Suppressor macrophage (primary cell): ENCODE measurements at places on chromosomes 1 and 21.

GRCh38 chr1:242847390-242847993 is 323.0 kb upstream of the PLD5 start:
- DNase-seq = peak; percentile 37

GRCh38 chr1:168372861-168373371 is 92.2 kb downstream of the TBX19 start:
- DNase-seq = no peak

- no peak for DNase-seq
Measured at GRCh38 chr1:200221614-200222282, 188.1 kb downstream of the ZNF281 start.

- no peak for DNase-seq
Measured at GRCh38 chr1:192350356-192350755, 33.6 kb downstream of the RGS21 start.

- peak; percentile 45 for DNase-seq
Measured at GRCh38 chr1:161083748-161084596, 5.4 kb downstream of the NECTIN4 start.

DNA sequence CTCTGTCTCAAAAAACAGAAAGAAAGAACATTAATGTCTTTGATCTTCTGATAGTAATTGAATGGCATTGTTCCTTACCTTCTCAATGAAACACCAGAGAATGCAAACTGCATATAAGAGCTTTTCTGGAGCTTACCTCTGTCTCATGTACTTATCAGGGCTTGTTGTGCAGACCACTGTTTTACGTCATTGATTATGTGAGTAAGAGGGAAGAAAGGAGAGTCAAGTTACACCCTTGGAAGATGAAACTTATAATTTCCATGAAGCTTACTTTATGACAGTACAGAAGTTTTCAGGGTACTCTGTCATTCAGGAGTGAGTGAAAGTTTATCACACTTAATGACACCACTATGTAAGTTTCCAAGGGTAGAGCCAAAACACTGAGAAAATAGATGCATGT is 49.0 kb upstream of the MAB21L3 start:
- no peak for DNase-seq

- no peak for DNase-seq
Measured at GRCh38 chr1:245939756-245940345, 567.2 kb downstream of the SMYD3 start.

DNA sequence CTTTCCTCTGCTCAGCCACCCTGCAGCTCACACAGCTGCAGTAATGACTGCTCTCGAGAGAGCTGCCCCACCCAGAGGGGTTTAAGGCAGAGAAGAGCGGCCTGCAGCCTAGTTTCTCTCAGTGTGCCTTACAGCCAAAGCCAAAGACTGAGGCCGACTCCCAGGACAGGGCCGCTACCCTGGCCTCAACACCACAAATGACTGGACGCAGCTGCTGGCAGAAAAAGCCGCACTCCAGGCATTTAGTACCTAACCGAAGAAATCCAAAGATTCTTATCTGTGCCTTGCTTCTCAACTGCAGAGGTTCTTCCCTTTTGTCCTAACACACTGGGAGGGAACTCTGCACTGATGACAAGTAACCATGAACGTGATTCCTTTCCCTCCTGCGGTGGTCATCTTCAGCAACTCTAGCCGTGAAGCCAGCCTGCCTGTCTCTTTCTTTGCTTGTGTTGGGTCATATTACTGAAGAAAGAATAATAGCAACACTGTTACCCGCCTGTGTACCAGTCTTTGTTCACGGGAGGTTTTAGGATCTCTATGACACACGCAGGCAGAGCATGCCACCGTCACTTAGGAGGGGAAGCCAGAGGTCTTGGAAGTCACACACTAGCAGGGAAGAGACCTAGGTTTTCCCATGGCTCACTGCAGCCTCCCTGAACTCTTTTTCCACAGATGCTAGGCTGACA is 202.7 kb downstream of the RHOU start:
- peak; percentile 48 for DNase-seq

DNA sequence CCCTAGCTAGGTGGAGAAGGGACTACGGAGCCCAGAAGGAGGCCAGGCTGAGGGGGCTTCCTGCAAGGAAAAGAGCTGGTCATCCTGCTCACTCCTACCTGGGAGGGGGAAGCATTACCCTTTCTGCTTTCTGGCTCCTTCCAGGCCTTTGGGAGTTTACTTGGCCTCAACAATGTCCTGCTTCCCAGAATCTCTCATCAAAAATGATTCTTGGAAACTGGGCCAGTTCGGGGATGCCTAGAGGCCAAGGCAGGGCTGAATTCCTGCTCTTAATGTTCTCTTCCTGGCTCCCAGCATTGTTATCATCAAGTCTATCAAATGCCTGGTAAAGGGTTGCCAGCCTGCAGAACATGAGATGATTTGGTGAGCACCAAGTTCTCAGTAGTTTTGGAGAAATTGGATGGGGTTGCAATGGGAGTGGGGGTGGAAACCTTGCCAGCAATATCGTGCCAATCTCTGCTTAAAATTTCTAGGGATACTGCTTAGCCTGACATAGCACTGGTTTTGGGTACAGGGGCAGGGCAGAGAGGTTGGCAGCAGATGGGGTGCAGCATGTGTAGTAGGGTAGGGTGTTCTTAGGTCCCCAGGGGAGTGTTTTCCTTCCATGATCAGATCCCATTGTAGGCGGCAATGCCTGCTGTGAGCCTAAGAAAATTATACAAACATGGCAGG is 7.7 kb upstream of the PAFAH2 start:
- DNase-seq = no peak

GRCh38 chr1:219629296-219629880 is 16.5 kb upstream of the ZC3H11B start:
- peak; percentile 41 for DNase-seq

GRCh38 chr1:59029411-59030167 is 245.7 kb upstream of the JUN start:
- peak; percentile 85 for DNase-seq

DNA sequence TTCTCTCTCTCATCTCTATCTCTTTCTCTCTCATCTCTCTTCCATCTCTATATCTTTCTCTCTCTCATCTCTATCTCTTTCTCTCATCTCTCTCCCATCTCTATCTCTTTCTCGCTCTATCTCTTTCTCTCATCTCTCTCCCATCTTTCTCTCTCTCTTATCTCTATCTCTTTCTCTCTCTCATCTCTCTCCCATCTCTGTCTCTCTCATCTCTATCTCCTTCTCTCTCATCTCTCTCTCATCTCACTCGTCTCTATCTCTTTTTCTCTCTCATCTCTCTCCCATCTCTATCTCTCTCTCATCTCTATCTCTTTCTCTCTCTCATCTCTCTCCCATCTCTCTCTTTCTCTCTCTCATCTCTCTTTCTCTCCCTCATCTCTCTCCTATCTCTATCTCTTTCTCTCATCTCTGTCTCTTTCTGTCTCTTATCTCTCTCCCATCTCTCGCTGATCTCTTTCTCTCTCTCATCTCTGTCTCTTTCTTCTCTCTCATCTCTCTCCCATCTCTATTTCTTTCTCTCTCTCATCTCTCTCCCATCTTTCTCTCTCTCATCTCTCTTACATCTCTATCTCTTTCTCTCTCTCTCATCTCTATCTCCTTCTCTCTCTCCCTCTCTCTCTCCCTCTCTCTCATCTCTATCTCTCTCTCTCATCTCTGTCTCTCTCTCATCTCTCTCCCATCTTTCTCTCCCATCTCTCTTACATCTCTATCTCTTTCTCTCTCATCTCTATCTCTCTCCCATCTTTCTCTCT is 388.7 kb downstream of the NPHP4 start:
- DNase-seq = no peak

DNA sequence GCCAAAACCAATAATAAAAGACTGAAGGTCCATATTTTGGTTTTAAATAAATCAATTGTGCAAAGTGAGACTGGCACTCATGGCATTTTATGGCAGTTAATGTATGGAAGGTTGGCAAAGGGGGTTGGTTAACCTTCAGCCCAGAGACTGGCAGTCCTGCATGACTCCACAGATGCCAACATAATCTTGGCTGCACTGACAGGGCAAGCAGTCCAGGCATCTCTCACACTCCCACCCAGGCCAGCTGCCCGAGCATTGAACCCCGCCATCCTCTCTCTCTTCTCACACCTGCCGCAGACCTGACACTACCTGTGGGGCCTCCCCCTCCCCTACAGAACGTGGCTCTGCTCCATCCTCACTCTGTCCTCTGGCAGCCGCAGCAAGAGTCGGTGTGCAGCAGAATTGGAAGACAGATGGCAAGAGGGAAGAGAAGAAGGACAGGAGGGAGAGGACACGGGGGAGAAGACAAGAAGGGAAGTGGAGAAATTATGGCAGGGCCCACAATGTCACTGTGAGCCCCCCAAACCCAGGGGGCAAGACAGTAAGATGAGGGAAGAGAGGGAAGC is 43.7 kb downstream of the ITPKB start:
- no peak for DNase-seq

- no peak for DNase-seq
Measured at GRCh38 chr1:43821471-43821870, 112.1 kb upstream of the ARTN start.

DNA sequence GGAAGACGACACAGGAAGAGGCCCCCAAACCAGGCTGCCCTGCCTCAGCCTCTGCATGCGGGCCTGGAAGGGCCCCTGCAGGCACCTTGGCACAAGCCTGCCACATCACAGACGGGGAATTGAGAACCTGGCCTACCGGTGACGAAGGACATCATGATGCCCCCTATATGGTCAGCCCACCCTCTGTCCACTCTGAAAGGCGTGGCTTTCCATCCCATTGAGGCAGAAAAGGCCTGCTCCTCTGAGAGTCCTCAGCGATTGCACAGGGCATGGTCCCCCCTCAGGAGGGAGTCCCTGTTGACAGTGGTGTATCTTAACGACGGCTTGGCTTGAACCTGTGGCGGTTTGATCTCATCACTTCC is 11.4 kb downstream of the KRTAP10-1 start:
- DNase-seq = no peak

- DNase-seq = no peak
Measured at GRCh38 chr1:230544758-230545157, 97.5 kb upstream of the COG2 start.

- no peak for DNase-seq
Measured at GRCh38 chr21:23014021-23014420, 2015.8 kb downstream of the NCAM2 start.

DNA sequence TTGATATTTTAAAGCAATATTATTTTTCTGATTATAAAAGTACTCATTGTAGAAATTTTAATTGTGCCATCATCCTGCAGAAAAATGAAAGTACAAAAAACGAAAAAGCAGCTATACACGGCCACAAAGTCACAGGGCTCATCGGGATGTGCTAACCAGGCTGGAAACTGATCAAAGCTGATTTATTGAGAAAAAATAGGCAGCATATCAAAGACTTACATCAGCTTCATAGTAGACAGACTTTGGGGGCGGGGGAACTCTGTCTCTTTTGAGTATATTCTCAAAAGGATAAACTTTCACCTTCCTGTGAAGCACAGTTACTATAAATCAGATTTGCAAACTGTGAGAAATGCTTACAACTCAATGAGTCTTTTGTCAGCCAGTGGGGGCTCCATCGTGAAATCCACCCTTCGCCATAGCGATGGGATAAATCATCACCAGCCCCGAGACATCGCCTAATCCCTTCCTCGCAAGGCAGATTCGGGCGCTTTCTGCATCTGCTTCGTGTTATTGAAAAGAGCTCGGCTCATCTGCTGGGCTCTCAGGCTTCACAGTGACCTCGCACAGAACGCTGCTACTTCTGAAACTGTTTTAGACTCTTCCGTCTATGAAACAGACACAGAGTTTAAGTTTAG is 69.2 kb upstream of the ERG start:
- no peak for DNase-seq

GRCh38 chr1:173117108-173117633 is 66.4 kb upstream of the TNFSF18 start:
- peak; percentile 85 for DNase-seq

- DNase-seq = no peak
Measured at GRCh38 chr1:167126811-167127210, 32.9 kb downstream of the STYXL2 start.

DNA sequence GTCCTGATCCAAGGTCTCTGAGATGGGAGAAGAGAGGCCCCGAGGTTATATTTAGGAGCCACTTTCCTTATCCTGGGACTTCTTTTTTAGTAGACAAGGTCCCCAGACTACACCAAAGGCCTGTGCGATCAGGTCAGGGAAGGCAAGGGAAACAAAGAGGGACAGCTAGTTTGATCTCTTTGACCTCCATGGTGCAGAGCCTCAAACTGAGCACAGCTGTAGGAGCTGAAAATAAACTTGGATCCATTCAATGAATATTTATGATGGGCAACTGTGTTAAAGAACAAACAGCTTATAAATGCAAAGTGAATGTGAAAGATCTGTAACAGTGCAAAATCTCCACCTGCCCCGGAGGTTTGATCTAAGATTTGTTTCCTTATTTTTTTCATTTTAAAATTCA is 256.6 kb downstream of the DYRK1A start:
- DNase-seq = no peak

- DNase-seq = no peak
Measured at GRCh38 chr1:62111084-62111483, 83.6 kb upstream of the L1TD1 start.

- DNase-seq = no peak
Measured at GRCh38 chr21:44357064-44357837, 3.8 kb downstream of the TRPM2 start.

DNA sequence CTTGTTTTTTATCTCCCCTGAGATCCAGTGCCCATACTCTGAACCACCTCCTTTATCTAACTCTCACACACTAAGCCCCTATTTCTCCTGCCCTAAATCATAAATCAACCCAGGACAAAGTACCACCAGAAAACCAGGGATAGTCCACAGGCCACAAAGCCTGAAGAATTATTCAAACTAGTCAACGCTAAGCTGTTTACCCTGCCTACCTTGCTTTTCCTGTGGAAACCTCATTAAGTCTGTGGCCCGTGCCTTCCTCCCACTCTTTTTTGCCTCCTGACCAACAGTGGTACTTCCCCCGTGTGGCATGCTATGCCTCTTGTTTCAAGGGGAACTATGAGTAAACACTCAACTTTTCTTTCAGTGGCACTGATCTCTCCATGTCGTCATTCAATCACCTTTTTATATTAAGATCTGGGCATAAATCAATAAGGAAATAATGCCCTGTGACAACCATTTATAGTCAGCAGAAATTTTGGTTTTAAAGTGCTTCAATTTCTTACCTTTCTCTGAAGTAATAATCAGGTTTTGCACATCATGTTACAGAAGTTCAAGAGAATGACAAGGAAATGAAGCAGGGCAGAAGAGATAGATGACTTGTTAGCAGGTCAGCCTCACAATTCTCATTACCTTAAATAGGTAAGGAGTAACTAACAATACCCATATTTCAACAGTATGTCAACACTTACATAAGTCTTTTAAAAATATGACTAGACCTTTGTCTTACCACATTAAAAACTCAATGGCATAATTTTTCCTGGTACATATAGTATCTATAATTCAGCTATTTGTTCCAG is 32.1 kb downstream of the EYA3 start:
- peak; percentile 70 for DNase-seq

DNA sequence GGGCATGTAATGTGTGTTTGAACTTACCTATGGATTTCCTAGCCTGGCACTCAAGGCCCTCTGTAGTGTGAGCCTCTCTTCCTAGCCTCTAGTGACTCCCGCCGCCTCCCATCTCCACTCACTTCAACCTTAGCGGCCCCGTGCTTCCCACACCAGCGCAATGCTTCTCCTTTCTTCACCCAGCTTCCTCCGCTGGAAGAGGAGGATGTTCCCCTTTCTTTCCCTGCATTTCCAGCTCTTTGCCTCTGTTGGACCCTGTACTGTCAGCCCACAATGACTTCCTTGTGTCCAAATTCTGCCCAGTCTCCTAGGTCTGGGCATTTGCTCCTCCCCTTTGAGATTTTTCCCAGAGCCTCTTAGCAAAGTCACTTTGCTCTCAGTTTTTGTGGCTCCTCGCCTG is 138.1 kb upstream of the IRF2BP2 start:
- peak; percentile 81 for DNase-seq
